ENCODE measurements at places on chromosomes 5 and 9. TPM values are rescaled to one million over a fixed set of nuclear protein-coding genes. Genes with fewer than 3 reads are reported as not detected.

The GRXCR2 gene
- not detected for total RNA-seq

The OLFM1 gene
- 69.7 TPM for total RNA-seq

DNA sequence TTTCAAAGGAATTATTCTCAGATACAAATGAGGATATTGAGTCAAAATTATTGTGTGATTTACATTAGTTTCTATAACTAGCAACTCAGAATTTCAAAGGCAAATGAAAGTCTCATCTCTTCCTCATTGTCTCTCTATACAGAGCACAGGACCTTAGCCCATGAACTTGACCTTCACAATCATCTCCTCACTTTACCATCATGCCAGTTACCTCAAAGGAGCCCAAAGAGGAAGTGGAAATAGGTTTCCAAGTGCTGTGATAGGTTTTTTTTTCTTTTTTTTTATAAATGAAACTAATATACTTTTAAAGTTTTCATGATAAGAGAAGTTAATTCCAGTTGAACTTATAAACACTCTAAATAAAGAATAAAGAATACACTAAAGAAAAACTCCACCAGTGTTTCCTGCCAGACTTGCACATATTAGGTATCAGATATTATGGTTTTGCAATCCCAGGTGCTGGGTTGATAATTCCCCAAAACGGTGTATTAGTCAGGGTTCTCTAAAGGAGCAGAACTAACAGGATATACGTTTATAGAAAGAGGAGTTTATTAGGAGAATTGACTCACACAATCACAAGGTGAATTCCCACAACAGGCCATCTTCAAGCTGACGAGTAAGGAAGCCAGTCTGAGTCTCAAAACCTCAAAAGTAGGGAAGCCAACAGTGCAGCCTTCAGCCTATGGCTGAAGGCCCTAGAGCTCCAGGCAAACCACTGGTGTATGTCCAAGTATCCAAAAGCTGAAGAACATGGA lies 50.1 kb upstream of the ADAMTS16 start:
- no peak for DNase-seq

DNA sequence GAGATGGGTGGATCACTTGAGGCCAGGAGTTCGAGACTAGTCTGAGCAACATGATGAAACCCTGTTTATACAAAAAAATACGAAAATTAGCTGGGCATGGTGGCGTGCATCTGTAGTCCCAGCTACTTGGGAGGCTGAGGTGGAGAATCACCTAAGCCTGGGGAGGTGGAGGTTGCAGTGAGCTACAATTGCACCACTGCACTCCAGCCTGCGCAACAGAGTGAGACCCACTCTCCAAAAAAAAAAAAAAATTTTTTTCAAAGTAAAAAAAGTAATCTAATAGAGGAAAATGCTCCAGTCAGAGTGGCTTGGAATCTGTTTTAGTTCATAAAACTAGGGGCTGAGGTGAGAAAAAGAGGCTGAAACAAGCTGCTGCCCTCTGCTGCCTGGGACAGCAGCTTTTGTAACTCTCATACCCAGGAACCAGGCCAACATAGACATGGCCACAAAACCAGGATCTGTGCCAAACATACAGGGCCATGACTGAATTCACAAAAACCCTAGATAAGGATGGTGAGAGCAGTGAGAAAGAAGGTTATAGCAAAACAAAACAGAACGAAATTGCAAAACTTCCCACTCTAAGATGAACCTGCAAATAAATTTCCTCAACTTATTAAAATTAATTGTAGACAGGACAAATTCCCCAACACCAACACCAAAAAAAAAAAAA lies 13.1 kb upstream of the DCAF12 start:
- DNase-seq: peak; percentile 29

GRCh38 chr9:93035821-93036351 lies 22.6 kb upstream of the SUSD3 start:
- no peak for DNase-seq

GRCh38 chr5:110075656-110076055 lies 385.9 kb downstream of the MAN2A1 start:
- no peak for DNase-seq

DNA sequence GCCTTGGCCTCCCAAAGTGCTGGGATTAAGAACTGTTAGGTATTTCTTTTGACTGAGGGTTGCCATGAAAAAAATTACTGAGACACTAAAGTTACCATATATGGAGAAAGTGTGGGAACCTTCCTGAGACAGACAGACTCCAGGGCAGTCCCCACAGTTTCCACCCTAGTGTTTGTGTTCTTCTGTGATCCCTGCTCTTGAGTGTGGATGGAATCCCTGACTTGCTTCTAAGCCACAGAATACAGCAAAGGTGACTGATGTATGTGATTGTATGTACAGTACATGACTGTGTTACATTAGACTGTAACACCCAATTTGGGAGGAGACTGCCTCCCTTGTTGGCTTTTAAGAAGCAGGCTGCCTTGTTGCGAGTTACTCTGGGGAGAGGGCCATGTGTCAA lies 24.7 kb upstream of the ADAM19 start:
- DNase-seq: no peak

Data from frontal cortex (tissue), 4 donors.